Posterior vena cava (tissue), 2 donors: ENCODE measurements at places on chromosomes 3 and 15. TPM values are rescaled to one million over a fixed set of nuclear protein-coding genes. Genes with fewer than 3 reads are reported as not detected.

- DNase-seq, result no peak
These were observed 309.6 kb downstream of the TUSC7 start for GRCh38 chr3:117019082-117019713.

DNA sequence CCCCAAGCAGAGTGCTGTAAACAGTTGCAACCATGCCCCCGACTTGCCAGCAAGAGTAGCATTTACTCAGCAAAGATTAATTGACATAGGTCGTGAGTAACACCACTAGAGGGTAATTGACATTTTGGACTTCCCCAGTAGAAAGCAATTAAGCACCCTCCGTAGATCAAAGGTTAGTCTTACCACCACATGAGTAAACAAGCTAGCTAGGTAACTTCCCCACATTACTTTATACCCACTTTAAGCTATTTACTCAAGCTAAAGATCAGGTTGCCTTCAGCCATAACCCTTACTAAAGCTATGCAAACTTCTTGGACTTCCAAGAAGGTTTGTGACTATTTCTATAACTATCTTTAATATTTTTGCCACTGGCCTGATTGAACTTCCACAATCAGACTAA, 1072.7 kb downstream of the OTOL1 start:
- no peak for DNase-seq

- no peak for DNase-seq
These were observed 122.6 kb downstream of the RAB11A start for GRCh38 chr15:65991721-65992483.

GRCh38 chr3:25043749-25044148, 384.3 kb upstream of the RARB start:
- no peak for DNase-seq

DNA sequence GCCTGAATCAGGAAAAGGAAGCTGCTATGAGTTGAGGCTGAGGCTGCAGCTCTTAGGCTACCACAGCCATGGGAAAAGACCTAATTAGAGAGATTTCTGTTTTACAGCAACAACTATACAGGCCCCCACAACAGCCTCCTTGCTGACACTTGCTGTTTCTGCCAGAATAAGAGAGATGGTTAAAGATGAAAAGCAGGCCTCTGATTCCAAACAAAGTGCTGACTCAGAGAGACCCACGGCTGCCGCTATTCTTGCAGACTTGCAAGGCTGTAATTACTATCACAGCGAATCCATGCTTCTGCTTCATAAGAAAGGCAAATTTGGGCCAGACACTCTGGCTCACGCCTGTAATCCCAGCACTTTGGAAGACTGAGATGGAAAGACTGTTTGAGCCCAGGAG, 41.8 kb downstream of the MCF2L2 start:
- no peak for DNase-seq

DNA sequence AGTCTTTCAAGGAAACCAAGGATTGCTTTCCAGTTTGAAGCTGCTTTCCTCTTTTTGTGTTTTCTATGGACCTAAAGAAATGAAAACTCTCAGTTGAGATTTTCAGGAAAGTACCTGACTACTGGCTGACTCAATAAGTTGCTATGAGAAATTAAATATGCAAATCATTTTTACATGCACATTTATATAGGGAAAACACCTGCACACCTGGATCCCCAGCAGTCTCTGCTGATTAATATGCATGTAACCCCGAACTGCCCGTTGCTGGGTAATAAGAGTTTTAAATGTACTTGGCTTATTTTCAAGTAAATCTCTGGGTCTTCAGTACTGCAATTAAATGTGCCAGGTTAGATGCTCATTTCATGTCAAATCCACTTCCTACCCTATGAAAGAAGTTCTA, 77.2 kb downstream of the KBTBD8 start:
- DNase-seq, result no peak

- DNase-seq, result no peak
These were observed 10.3 kb upstream of the PPARG start for GRCh38 chr3:12278566-12278965.

GRCh38 chr15:70795311-70795665, 31.9 kb upstream of the UACA start:
- DNase-seq, result no peak

- DNase-seq, result no peak
These were observed 24.3 kb downstream of the PGPEP1L start for GRCh38 chr15:98983334-98983733.

DNA sequence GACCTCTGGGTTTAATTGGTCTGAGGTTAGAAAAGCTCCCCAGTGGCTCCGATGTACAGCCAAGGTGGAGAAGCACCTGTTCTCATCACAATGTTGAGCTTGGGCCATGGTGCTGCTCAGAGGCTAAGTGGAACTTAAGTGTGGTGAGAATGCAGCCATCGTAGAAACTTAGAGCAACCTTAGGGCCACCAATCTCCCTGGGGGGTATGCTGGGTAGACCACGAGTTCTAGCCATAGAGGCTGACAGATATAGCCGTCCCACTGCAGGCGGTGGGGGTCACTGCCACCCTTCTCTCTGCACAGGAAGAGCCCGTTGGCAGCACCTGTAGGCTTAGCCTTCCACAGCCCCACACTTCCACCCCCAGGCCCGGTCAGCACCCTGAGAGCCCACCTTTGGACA, 38.0 kb downstream of the MGLL start:
- peak; percentile 26 for DNase-seq

DNA sequence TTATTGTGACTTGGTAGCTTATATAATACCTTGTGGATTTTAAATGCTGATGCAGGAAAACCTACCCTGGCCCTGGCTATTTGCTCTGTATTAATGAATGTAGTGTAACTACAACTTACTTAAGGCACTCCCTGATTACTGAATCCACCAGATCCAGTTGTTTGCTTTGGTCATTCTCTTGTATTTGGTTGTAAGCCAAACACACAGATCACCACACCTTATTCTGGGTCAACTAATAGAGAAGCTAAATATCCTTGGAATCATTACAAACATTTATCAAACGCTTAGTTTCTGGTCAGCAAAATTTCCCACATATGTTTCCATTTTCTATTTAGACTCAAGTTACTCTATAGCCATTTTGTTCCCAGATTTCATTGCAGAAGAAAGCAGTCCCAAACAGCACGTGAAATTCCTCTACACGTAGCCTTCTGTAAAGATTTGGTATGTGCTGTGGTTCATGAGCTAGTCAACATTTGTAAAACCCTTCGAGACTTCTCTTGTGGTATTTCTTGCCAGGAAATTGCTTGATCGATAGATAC, 322.6 kb downstream of the MEX3B start:
- no peak for DNase-seq

GRCh38 chr3:194069421-194070219, 66.3 kb upstream of the HES1 start:
- no peak for DNase-seq

- no peak for DNase-seq
These were observed 380.4 kb upstream of the PROK2 start for GRCh38 chr3:72165317-72165716.

GRCh38 chr15:101531170-101531569, 41.7 kb upstream of the PCSK6 start:
- DNase-seq, result no peak

- DNase-seq, result no peak
These were observed 3.3 kb downstream of the GABRG3 start for GRCh38 chr15:26974120-26974780.

DNA sequence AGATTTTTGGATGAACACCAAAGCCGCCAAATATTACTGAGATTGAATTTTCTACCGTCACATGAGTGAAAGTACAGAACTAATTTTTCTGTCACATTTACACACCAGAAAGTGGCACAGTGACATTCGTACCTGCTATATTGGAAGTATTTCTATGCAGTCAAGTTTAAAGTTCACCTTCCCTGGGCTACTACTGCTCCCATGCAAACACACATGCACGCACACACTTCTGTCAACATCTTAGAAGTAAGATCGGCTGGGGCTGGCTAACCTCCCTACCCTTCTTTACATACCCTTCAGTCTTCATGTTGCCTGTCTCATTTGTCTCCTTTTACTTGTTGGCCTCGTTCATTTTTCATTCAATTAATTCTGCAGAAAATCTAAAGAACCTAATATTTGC, 19.0 kb upstream of the TM4SF1 start:
- no peak for DNase-seq

DNA sequence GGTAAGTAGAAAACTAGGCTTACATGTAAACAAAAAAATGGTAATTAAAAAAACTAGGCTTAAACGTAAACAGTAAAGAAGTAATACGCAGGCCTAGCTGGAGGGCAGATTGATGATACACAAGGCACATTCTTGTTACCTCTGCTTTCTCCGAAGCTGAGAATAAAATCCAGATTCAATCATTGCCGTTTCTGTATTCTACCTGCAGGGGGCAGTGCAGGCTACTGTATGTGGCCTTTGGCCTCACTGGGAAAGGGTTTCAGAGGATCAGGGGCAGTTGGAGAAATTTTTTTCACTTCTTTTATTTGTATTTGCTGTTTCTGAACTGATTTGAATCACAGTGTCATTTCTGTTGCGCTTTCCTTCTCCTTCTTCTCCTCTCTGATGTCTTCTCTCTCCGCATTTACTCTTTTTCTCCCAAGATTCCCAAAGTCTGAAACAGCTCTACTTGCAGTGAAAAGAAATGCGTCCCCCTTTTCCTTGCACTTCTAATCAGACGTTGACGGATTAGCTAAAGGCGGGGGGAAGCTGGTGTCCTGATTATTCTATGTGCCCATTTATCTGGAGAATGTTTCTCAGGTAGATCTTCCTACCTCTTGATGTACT, 67.1 kb upstream of the MCTP2 start:
- no peak for DNase-seq

GRCh38 chr3:171123915-171124314, 97.4 kb upstream of the SLC2A2 start:
- DNase-seq, result no peak

DNA sequence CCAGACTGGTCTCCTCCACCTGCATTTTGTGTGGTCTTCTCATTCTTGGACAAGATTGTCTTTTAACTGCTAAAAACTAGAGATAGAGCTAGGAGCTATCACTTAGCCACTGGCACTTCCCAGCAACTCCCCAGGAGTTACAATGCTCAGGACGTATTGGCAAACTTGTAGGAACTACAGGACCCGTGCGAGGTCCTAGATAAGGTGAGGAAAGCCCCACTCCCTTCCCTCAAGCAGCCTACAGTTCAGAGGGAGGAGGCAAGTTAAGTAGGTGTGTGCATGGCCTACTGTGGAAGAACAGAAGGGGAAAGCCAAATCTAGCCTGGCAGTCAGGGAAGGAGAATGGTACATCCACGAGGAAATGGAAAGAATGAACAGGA, 504.7 kb upstream of the PROK2 start:
- no peak for DNase-seq

DNA sequence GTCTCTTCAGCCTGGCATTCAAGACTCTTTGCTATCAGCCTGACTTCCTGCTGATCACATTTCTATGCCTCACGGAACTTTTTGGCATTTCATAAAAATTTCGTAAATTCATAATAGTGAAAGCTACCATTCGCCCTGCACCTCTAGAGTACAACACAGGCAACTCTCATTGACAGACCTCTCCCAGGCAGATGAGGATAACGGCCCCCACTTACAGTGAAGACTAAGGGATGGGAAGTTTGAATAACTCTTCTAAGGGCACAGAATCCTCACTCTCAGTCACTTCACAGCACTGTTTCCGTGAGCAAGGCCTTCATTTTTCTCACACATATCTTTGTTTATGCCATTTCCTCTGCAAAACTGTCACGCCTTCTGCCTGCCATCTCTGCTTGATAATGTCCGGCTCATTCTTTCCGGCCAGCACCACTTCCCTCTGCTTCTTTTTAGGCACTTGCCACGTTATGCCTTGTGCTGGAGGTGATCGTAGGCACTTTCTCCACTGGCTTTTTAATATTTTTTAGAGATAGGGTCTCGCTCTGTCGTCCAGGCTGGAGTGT, 224.1 kb upstream of the HES1 start:
- DNase-seq, result no peak

- no peak for DNase-seq
These were observed 24.5 kb upstream of the BCL6 start for GRCh38 chr3:187769771-187770170.

DNA sequence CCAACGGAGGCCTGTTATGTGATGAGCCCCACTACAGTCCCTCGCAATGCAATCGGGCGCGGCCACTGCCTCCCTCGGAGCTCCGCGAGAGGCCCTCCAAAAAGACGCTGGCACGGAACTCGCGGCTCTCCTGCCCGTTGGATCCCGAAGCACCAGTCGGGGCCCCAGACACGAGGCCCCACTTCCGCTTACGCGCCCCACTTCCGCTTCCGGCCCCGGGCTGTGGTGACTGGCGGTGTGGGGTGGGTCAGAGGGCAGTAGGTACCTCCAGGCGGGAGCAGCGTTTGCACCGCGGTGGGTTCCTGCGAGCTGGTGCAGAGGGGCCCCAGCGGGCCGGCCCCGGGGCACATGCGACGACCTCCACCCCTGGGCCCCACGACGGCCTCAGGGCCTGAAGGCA, at the start of gene TOPAZ1:
Gene TOPAZ1 (plus strand): TSS at position 181 of the 400 bp plus-strand sequence. CDS start 168 bp downstream, at position 349.
- DNase-seq, result no peak

SETMAR gene
- total RNA-seq, result 20.7 TPM

INKA1 gene
- total RNA-seq, result 5.9 TPM

PLXND1 gene
- 241 TPM for total RNA-seq

OR5H14 gene
- not detected for total RNA-seq

CPA3 gene
- 7.1 TPM for total RNA-seq

ELL3 gene
- total RNA-seq, result 2.2 TPM

ITIH4 gene
- total RNA-seq, result 28.8 TPM

SKOR1 gene
- total RNA-seq, result 0.51 TPM

SLC9C1 gene
- 1.4 TPM for total RNA-seq

CYP8B1 gene
- 0.10 TPM for total RNA-seq

LMAN1L gene
- total RNA-seq, result not detected

EPB42 gene
- 0.65 TPM for total RNA-seq

GOLGA8Q gene
- 0.67 TPM for total RNA-seq
